Stimulated activated CD8-positive, alpha-beta memory T cell treated with anti-CD3 and anti-CD28 coated beads, Interleukin-7, amount 100 ng/mL, for 4 hours (primary cell): ENCODE measurements at places on chromosomes 2 and 18.
A peak's percentile ranks its signal among the peaks of the same experiment; 100 is the strongest.

GRCh38 chr2:214679736-214680135 is 129.7 kb downstream of the BARD1 start:
- DNase-seq: no peak

- DNase-seq: no peak
Measured at GRCh38 chr2:173240083-173240482, 114.6 kb upstream of the CDCA7 start.

DNA sequence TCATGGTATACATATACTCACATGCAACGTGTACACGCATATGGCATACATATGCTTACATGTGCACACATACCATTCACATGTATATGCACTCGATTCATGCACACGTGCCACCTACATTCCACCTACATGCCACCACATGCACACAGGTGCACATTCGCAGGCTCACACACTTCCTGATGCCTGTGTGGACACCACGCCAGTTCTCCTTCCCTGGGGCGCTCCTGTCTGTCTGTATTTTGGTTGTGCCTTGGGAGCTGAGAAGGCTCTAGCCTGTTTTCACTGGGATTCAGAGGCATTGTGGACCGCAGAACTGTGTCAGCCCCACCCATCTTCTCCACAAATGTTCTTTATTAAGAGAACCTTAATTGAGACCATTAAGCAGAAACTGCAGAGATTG is 96.6 kb upstream of the CTDP1 start:
- no peak for DNase-seq

DNA sequence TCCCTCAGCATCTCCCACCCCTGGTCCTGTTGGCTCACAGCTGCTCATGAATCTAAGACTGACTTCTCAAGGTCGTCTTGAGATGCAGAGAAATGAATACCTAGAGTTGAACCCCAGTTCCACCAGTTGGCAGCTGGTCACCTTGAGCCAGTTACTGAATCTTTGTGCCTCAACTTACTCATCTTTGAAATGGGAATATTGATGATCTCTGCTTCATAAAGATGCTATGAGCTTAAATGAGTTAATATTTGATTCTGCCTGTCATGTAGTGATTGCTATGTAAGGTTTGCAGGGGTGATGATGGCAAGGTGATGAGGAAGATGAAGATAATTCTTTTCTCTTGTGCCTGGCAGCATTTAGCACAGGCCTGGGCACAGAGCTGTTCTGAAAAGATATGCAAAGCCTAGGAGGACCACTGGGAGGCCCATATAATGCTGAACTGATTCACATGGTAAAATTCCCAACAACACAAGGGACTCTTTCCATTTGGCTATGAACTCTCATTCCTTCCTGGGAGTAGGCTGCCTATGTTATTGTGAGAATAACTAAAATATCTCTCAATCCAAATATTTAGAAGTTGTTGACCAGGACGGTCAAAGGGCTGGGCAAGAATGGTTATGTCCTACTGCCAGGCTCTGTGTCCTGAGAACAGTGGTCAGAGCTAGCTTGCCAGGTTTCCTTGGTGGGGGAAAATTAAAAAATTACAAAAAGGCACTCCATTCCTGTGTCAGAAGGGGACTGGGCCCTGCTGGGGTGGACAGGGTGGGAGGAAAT is 70.9 kb downstream of the APOB start:
- DNase-seq: no peak

DNA sequence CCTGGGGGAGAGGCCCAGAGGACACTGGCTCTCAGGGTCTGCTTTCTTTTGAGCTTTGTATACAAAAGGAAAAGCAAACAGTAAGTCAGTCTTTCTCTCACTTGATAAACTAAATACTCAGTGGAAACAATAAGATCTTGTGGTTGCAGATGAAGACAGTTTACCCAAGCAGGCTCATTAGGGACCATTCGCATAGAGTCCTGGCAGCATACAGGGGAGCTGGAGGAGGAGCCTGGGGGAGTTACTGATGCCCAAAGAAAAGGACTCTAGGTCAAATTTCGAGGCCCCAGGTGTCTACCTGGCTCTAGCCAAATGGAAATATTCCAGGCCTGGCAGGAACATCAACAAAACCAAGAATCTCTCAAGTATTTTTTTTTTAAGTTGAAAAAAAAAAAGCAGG is 225.3 kb downstream of the CNTNAP5 start:
- no peak for DNase-seq

DNA sequence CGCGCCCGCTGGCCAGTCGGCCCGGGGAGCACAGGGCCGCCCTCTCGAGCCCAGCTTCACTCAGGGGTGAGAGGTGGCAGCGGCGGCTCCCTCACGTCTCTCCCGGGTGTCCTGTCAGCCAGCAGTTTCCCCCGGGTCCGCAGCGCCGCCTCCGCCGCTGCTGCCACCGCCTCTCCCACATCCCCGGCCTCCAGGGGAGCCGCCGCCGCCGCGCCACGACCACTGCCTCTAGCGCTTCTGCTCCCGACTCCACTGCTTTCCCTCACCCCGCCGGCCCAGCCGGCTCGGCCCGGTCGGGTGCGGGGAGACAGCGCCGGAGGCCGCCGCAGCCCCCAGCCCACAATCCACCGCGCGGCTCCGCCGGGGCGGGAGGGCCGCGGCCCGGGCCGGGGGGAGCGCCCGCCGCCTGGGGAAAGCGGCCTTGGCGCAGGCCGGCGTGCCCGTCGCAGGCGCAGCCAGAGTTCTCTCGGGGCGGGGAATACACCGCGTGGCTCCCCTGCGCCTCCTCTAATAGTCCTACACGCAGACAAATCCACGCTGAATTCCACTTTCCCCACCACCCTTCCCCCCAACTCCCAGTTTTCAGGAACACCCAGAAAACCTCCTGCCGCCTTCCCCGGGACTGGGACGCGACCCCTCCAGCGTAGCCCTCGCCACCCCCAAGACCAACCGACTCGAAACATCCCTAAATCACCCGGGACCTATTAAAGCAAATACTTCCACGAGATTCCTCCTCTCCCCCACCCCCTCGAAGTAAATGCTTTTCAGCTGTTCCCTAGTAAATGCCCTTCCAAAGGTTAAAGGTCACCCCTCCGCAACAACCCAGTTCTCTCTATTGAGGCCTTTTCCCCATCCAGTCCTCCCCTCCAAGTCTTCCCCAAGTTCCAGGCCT is at the start of gene VPS54:
TSS of gene VPS54 (minus strand) at position 346 of the 892 bp plus-strand sequence. CDS start 35,429 bp downstream, outside the sequence.
- DNase-seq: peak; percentile 41

DNA sequence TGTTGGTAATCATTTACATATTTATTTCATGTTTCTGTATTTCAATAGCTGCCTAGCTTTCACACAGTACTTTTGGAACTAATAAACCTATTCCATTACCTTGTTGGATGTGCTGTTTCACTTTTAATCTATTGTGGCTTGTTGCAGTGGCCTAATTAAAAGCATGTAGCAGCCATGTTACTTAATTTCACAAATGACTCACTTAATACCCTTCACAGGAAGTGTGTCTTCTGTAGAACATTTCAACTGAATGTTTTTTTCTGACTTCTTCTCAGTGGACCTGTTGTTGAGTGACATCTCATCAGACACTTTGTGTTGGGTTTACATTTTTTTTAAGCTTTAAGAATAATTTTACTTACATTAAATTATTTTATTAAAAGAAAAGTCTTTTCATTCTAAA is 260.5 kb upstream of the THUMPD2 start:
- DNase-seq: no peak

DNA sequence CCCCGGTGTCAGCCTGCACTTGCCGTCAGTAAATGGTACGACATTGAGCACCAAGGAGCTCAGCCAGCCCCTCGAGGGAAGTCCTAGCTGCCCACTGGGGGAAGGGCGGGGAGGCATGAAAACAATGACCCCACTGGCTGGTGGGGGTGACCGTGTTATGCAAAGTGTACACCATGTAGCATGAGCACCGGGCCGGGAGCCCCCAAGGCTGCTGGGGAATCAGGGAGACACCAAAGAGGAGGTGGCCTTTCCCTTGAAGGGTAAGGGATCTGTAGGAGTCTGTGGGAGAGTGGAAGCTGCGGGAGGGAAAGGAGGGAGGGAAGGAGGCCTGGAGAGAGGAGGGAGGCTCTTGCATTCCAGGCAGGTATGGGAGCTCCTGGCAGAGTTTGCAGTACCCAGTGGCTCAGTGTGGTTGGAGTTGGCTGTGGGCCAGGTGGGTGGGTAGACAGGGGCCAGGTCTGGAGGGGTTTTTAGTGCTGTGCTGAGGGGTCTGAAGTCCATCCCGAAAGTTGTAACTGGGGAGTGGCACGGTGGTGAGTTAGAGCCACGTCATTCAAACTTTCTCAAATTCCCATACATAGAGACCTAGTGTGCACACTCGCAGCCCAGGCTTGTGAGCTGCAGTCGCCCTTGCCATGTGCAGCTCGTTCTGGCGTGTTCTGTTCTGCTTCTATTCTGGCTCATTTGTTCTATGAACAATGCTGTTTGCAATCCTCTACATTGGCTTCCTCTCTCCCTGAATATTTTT is 22.4 kb downstream of the RRM2 start:
- DNase-seq: no peak

GRCh38 chr2:197131558-197131855 is 179.1 kb downstream of the ANKRD44 start:
- no peak for DNase-seq

GRCh38 chr2:106193690-106193976 is 468 bp downstream of the UXS1 start:
- no peak for DNase-seq

GRCh38 chr2:199677881-199678280 is 173.1 kb downstream of the FTCDNL1 start:
- no peak for DNase-seq

- DNase-seq: no peak
Measured at GRCh38 chr2:118122594-118123281, 34.5 kb downstream of the INSIG2 start.

- no peak for DNase-seq
Measured at GRCh38 chr2:117785740-117786139, 28.8 kb upstream of the DDX18 start.

DNA sequence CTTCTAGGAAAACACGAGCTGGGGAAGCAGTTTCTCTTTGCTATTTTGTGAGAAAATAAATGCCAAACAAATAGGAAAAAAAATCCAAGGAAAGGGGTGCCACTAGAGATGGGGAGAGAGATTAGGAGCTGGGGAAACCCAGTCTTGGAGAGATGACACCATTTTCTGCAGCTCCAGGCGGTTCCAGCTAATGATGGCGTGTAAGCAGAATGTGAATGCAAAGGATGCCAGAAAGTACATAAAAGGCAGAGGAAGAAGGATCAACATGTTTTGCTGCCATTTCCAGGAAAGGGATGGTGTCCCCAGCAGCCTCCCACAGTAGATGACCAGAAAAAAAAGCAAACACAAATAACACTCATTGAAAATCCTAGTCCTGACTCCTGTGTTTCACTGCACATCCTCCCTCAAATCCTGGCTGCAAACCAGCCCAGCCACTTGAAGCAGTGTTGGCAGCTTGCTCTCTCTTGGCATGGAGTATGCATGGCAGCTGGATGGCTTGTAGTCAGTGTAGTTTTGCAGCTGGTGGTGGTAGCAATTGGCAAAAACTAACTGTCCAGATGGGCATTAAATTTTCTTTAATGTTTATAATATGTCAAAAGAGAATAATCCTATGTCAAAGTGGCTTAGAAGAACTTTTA is 93.6 kb downstream of the FTCDNL1 start:
- no peak for DNase-seq

DNA sequence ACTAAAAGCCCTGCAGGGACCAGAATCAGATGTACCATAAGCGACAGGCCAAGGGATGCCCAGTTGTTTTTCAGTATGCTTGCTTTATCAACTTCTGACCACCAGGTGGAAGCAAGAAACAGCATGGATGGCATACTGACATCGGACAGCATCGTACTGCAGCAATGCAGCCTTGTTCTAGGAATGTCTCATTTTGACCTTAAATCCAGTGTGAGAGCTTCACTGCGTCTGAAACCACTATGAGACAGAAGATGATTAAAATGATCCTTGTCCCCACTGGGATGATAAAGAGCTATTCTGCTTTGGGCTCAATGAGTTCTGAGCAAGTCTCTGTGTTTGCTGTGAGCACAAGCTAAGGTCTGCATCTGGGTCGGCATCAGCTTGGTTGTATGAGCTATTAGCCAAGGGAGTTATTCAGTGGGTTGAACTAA is 54.3 kb downstream of the CDK15 start:
- peak; percentile 13 for DNase-seq

- no peak for DNase-seq
Measured at GRCh38 chr2:10022966-10023662, 20.2 kb upstream of the KLF11 start.

GRCh38 chr2:68062680-68063387 is at the start of gene C1D:
Gene C1D, minus strand, starts transcription at chr2:68063004. Its CDS starts 15,694 bp downstream, at chr2:68047310.
- peak; percentile 84 for DNase-seq

- no peak for DNase-seq
Measured at GRCh38 chr2:8654041-8654440, 27.8 kb upstream of the ID2 start.

DNA sequence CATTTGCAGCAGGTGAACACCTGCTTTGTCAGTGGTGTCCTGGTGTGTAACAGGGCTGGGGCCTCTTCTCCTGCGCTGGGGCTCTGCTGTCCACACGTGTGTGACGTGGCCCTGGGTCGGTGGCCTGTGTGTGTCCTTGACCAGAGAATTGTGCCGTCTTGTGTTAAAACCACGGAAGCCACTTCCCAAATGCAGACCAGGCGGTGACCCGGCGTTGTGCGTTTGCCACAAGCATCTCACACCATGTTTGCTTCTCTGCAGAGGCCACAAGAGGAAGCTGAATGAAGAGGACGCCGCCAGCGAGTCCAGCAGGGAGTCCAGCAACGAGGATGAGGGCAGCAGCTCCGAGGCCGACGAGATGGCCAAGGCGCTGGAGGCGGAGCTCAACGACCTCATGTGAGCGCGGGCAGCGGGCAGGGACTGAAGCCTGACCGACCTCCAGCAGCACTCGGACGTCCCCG is 44.3 kb upstream of the KCNG2 start:
- no peak for DNase-seq

DNA sequence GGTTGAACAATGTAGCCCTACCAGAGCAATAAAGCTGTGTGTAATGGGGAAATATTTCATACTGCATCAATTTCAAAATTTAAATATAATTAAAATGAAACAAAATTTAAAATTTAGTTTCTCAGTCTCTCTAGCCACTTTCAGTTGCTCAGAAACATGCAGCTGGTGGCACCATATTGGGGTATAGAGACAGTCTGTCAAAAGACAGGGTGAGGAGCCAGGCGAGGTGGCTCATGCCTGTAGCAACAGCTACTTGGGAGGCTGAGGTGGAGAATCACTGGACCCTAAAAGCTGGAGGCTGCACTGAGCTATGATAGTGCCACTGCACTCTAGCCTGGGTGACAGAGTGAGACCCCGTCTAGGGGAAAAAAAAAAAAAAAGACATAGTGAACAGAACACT is 20.1 kb downstream of the ANXA4 start:
- DNase-seq: no peak

DNA sequence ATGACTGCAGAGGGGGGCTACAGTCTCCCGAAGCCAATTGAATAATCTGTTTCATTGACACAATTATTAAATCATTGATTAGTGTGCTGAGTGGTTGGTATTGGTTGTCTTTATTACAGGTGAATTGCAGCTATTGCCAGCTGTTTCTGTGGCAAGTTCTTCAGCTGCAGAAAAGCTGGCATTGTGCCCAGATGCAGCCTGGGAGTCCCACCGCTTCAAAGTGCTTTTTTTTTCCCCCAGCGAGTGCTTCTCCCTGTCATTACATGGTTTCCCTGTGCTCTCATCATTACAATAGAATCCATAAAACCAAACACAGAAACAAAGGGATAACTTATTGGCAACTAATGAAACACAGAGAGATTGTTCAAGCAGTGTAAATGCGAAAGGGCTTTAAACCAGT is 164.7 kb downstream of the GRB14 start:
- DNase-seq: no peak

GRCh38 chr2:43155851-43156411 is 70.5 kb downstream of the ZFP36L2 start:
- no peak for DNase-seq

- DNase-seq: no peak
Measured at GRCh38 chr2:43424262-43425207, 171.3 kb downstream of the THADA start.
